HS-5 (cell line): ENCODE measurements at places on chromosomes 16 and 17.

DNA sequence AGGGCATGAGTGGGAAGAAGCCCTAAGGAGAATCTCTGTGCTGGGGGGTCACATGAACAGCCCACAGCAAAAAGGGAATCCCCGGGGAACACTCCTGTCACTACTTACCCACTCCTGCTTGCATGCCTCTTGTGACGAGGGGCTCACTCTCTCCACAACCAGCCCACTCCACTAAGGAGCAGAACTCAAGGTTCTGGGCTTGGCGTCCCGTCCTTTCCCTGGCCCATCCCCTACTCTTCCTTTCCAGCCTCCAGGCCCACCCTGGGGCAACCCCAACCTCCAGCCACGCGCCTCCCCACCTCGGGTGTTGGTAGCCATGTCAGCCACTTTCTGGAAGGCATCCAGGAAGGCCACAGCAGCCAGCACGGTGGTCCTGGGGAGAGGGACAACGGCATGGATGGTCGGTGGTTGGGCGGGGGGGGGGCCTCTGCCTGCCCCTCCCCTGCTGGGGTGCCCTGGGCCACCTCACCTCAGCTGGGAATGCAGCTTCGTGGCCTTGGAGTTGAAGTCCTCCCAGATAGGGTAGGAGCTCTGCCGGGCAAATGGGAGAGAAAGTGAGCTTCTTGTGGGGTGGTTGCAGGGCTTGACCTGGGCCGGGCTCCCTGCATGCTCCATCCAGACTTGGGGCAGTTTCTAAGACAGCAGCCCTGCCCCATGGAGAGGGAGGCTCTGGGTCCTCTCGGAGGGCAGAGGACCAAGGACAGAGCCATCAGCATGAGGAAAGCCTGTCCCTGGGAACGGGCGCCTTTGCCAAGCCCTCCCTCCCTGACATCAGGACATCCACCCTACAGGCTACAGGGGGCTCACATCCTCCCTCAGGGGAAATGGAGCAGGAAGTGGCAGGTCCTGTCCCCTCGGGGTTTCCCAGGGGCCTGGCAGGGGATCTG, 5.1 kb downstream of the MTSS2 start:
- no peak for DNase-seq

DNA sequence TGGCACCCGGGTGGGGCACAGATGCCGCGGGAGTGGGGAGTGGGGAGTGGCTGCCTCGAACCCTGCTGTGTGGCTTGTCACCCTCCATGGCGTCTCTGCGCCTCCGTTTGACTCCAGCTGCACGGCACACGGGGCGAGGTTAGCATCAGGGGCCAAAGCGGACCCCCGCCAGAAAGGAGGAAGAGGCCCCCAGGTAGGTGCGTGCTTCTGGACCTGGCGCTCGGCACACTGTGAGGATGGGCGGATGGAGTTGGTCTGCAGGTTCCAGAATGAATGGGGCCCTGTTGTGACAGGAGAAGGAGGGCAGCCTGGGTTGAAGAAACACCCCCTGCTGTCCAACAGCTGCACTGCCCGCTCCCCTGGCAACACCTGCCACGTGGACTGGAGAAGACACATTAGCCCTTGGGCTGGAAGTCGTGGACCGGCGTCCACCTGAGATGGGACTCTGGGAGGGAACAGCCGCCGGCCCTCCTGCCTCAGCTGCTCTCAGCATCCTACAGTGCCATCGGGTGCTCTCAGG, 9.4 kb upstream of the FASN start:
- no peak for DNase-seq

GRCh38 chr17:77924757-77925336, 33.7 kb upstream of the TNRC6C start:
- no peak for DNase-seq

- no peak for DNase-seq
Observed at GRCh38 chr17:38980490-38981217, 13.5 kb upstream of the FBXO47 start.

DNA sequence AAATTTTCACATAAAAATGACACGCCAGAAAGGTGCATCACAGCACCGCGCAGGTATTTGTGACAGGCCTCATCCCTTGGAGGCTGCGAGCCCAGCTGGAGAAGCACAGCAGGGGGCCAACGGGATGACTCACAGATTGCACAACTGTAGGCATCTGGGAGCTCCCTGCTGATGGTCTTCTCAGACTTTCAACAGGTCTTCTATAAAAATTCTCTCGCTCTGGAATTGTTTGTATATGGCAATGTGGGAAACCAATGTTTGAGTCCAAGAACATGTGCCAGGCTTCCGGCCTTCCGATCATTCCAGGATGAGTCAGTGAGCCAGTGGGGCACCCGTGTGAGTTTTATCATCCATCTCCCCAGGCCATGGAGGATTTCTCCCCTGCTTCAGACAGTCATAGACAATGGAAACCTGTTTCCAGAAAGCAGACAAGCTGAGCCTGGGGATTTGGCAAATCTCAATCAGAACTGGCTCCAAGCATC, 24.1 kb upstream of the ADORA2B start:
- peak; percentile 95 for DNase-seq

DNA sequence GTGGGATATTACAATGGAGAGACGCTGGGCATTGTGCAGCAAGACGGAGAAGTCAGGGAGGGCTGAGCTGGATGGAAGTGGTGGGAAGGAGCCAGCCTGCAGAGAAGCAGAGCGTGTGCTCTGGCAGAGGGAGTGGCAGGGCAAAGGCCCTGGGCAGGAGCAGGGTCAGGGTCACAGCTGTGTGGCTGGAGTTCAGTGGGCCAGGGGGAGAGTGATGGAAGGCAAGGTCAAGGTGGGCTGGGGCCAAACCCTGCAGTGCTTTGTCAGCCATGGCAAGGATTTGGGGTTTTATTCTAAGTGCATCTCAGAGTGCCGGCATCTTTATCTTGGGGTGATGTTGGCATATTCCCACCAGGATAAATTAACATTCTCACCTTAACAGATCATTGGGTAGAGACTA, 31.9 kb upstream of the C16orf78 start:
- DNase-seq: no peak

- DNase-seq: no peak
Observed at GRCh38 chr17:81309859-81310839, 15.0 kb upstream of the SLC38A10 start.

- no peak for DNase-seq
Observed at GRCh38 chr17:35073991-35074627, 10.6 kb upstream of the RFFL start.
